ENCODE measurements at places on chromosomes 7 and 10. TPM values are rescaled to one million over a fixed set of nuclear protein-coding genes. Genes with fewer than 3 reads are reported as not detected.

Gene CPA2
- total RNA-seq, result not detected

Gene SAMD9
- total RNA-seq, result 12.1 TPM

DNA sequence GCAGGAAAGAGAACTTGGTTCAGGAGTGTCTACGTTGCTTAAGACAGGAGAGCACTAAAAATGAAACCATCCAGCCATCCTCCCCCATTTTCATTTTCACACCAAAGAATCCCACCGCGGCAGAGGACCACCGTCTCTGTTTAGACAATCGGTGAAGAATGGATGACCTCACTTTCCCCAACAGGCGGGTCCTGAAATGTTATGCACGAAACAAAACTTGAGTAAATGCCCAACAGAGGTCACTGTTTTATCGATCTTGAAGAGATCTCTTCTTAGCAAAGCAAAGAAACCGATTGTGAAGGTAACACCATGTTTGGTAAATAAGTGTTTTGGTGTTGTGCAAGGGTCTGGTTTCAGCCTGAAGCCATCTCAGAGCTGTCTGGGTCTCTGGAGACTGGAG is 1.4 kb upstream of the IL6 start:
- DNase-seq, result no peak

DNA sequence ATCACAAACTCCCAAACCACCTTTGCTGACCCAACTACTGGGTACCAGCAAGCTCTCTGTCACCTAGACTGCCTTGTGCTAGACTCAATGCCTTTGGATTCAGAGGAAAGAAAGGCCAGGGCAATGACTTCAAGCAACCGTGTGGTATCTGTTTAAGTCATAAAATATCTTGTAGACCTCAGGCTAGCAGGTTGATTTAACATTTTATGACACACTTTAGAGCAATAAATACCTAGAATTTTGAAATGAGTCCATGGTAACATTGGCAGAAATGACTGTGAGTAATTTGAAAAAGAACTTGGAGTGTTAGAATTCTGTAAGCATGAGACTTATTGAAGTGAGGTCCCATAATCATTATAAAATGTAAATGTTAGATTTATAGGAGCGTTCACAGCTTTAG is 87.2 kb downstream of the TWIST1 start:
- no peak for DNase-seq

GRCh38 chr7:37536706-37537105 is 88.0 kb upstream of the ELMO1 start:
- no peak for DNase-seq

DNA sequence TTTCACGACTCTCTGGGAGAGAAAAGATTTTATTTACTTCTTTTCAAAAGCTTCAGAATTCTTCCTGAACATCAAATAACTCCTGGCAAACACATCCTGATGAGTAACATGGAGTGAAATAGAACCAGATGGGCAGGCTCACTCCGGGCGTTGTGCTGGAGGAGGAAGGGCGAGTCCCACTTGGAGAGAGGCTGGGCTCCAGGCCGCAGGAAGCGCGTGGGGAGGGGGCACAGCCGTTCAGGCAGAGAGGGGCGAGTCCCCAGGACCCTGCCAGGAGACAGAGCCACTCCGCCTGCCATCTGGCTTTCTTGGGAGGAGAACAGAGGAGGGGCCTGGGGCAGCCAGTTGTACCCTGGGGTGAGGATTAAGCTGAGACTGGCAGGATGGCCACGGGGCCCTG is 265.9 kb upstream of the ZMIZ1 start:
- DNase-seq, result peak; percentile 39

GRCh38 chr7:134778941-134779740 is at the start of gene CALD1:
TSS of gene CALD1 (plus strand) at chr7:134779634. CDS start at chr7:134867734, 88,100 bp downstream.
- DNase-seq, result peak; percentile 96

DNA sequence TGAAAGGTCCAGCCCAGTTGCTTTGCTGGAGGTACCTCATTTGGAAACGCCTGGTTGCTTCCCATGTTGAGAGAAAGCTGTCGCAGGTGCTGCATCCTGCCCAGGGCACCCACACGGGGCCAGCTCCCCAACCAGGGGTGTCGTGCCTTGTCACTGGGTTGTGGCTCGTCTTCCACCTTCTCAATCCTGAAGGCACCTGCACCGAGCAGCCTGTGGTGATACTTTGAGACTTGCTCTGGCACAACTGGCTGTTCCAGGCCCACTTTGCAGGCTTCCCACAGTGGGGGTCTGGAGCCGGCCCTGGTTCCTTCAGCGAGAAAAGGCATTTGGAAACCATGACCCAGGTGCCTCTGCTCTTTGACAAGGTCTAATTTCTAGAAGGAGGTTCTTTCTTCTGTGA is 197.3 kb upstream of the PPP2R2D start:
- no peak for DNase-seq

Data from PC-9 (cell line).